CD4-positive, alpha-beta T cell treated with Interferon alpha-2 for 1 hour (primary cell): ENCODE measurements at places on chromosomes 11 and 22.
A peak's percentile ranks its signal among the peaks of the same experiment; 100 is the strongest.

- no peak for DNase-seq
Measured at GRCh38 chr11:117121176-117121575, 22.9 kb upstream of the PAFAH1B2 start.

DNA sequence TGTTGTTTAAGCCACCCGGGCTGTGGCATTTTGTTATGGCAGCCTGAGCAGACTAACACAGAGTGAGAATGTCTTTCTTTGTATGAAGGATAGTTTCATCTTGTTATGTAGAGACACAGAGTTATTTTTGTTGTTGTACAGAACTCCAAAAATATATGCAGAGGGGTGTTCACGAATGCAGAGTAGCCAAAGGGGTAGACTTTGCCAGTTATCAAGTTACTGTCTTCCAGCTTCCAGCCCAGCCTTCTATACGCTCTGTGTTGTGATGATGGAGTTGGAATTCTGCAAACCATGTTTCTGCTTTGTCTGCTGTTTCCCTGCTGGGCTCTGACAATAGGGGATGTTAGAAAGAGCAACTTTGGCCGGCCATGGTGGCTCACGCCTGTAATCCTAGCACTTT is 44.1 kb downstream of the RPS6KA4 start:
- DNase-seq = no peak

GRCh38 chr11:76592961-76593360 is 77.6 kb downstream of the LRRC32 start:
- DNase-seq = no peak

- DNase-seq = peak; percentile 68
Measured at GRCh38 chr11:33857933-33858371, 33.9 kb downstream of the LMO2 start.

GRCh38 chr11:20112291-20113148 is 47.8 kb downstream of the DBX1 start:
- no peak for DNase-seq
